ENCODE measurements at places on chromosomes 1 and 21.
A peak's percentile ranks its signal among the peaks of the same experiment; 100 is the strongest.

DNA sequence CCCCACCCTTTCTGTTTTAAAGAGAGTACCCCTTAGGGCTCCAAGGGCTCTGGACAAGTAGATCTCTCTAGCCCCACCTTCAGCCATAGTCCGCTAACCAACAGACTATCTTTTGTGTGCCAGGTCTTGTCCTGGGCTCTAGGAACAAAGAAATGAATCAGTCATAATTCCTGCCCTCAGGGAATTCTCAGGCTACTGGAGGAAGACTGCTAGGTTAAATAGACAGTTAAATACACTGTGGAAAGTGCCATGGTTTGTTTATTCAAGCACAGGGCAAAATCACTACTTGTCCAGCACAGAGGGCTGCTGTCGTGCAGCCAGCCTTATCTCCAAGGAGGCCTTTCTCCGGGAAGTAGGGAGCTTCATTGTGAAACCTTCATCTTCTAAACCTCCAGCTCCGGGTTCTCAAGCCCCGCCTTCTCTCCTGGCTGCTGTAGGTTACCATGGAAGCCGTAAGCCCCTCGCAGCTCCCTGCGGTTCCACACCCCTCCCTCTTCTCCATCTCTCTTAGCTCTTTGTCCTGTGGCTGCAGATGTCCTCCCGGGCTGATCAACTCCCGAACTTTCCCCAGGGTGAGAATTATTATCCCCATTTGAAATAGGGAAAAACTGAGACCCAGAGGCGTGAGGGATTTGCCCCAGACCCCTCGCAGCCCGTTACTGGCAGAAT, 29.8 kb downstream of the SHISAL2A start:
- no peak for DNase-seq

DNA sequence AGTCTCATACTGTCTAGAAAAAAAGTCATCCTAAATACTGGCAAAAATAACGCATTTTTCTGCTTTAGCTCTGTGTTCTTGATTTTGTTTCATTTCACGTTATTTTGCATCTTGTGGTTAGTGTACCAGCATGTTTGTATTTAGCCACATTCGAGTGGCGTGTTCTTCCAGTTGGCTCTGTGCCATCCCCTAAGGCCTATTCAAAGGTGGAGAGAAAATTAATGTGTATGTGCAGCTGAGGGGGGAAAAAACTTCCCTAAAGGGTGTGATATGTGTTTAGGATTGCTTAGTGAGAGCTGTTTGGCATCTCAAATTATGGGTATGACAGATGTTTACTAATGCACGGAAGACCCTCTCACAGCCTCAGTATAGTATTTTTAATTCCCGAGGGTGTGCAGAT, 12.1 kb downstream of the DNAJC16 start:
- no peak for DNase-seq

DNA sequence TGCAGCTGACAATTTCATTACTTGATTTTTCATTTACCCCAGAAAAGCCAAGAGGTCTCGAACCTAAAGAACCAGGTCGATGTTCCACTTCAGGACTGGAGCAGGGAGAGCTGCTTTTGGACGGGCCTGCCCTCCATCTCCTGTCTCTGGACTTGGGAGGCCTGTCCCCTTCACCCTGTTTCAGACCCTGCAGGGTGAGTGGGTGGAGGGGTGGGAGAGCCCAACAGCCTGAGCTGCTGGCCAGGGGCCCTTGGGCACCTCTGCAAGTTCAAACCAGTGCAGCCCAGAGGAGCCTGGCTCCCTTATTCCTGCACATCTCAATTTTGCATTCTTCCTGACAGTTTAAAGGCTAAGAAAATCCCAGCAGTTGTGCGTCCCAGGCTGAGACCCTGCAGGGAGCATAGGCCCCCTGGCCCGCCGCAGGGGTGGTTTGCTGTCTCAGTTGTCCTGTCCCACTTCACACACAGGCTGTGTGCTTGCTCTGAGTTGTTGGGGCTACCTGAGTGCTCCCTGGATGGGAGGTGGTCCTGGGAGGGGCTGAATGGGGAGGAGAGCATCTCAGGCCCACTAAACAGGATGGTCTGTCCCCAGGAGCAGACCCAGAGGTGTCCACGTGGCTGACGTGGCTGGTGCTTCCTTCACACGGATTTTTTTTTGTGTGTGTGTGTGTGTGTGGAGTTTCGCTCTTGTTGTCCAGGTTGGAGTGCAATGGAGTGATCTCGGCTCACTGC, 443.7 kb downstream of the PTPRU start:
- DNase-seq = no peak

DNA sequence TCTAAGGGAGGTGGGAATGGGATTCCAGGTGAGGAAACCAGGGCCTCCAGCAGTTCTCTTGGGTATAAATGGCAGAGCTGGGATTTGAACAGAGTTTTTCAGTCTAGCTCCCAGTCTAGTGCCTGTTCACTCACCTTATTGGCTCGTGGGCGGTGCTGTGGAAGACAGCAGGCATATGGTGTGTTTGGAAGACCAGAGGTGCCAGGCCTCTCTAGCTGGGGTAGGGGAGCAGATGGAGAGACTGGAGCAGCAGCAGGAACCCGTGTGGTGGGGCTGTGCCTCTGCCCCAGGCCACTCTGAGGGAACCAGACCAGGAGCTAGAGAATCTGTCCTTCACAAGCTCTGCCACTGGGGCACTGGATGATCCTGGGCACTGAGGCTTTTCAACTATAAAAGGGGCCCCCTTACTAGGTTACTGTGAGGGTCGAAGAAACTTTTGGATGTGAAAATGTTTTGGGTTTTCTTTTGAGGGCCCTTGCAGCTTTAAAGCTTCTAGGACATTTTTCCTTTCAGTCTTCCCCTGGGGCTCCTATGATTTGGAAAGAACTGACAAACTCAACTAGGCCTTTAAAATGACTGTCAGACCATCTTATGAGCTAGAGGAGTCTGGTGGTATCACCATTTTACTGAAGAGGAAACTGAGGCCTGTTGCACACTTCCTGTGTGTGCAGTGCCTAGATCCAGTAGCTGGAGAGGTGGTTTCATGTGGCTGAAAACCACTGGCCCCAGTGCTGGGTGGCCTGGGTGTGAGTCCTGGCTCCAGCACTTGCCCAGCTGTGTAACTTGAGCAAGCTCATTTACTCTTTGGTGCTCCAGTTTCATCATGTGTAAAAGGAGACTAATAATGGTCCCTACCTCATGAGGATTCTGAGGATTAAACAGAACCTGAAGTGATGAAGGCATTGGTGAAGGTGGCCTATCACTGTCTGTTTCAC, 6.1 kb downstream of the DMRTB1 start:
- no peak for DNase-seq

DNA sequence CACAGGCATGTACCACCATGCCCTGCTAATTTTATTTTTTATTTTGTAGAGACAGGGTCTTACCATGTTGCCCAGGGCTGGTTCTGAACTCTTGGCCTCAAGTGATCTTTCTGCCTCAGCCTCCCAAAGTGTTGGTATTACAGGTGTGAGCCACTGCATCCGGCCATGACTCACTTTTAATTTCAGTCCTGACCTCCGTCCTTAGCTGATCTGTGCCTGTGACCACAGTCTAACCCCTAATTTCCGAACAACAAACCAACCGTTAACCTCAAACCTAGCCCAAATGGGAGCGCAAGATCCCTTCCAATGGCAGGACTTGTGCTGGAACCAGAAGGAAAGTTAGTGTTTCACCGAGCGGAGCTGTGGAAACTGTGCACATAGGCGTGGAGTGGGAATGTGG, 29.3 kb upstream of the MAN1C1 start:
- DNase-seq = no peak

- DNase-seq = no peak
These were observed 22.3 kb downstream of the STYXL2 start for GRCh38 chr1:167116174-167116573.

GRCh38 chr1:42700006-42700405, 17.8 kb downstream of the YBX1 start:
- no peak for DNase-seq

- DNase-seq = no peak
These were observed 77.4 kb upstream of the SLFNL1 start for GRCh38 chr1:41098730-41099460.

DNA sequence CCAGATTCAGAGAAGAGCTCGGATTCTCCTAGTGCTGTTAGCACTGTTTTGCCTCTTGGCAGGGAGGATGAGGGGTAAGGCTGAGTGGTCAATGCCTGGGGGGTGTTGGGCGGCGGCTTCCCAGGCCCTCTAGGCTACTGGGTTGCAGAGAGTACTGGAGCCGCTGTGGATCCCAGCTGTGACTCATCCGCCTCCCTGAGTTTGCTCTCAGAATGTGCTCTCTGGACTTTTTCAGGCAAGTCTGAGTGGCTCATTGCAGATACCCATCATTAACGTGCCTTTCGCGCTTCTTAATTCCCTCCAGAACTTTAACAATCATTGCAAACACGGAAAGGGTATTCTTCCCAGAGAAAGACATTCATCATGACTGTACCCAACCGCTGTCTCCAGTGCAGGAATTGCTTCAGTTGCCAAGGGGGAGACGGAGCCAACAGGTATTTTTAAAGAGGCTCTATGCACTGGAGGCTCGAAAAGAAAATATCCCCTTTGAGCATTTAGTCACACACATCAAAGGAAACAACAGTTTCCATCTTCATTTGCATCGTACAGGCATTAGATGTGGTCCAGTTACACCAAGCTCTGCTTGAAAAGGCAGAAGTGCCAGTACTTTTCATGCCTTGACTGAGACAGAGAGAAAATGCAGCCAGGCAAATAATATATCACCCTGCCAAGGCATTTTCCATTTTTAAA, 14.4 kb upstream of the CAMTA1 start:
- no peak for DNase-seq

GRCh38 chr1:82704393-82704792, 903.7 kb downstream of the ADGRL2 start:
- DNase-seq = peak; percentile 15

DNA sequence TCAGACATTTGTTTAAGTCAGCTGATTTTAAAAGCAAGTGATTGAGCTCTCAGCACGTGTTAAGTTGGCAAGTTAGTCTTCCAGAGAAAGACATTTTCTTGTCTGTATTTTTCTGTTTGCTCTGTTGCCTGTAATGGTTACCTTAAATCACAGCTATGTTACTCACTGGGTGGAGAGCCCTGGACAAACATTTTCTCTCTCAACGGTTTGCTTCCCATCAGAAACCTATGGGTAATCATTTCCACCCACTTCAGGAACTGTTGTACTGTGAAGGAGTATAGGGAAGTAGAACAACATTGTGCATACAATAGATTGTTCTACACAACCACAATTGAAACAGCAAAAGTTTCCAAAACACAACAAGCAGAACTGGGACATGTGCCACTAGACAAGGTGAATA, 113.9 kb upstream of the DPT start:
- DNase-seq = no peak

DNA sequence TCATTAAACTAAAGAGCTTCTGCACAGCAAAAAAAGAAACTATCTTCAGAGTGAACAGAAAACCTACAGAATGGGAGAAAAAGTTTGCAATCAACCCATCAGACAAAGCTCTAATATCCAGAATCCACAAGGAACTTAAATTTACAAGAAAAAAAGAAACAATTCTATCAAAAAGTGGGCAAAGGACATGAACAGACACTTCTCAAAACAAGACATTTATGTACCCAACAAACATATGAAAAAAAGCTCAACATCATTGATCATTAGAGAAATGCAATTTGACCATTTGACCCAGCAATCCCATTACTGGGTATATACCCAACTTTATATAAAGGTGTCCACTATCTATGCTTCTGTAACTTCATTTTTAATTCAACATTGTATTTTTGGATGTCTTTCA, 31.1 kb upstream of the VN1R5 start:
- DNase-seq = no peak

- no peak for DNase-seq
These were observed 27.6 kb upstream of the HHAT start for GRCh38 chr1:210300923-210301614.

DNA sequence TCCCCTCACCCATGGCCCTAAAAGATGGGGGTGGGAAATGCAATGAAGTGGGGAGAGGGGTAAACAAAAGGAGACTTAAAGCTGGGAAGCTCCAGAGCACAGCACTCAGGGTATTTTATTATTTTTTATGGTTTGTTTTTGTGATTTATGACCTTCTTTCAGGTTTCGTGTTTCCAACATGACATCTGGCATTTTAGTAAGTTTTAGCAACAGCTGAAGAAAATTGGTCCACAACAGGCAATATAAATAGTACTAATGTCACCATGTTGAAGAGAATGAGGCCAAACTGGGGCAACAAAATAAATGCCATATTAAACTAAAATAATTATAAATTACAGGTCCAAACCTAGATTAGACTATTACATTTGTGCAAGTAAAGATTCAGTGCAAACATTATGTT, 56.3 kb downstream of the TBX15 start:
- no peak for DNase-seq

DNA sequence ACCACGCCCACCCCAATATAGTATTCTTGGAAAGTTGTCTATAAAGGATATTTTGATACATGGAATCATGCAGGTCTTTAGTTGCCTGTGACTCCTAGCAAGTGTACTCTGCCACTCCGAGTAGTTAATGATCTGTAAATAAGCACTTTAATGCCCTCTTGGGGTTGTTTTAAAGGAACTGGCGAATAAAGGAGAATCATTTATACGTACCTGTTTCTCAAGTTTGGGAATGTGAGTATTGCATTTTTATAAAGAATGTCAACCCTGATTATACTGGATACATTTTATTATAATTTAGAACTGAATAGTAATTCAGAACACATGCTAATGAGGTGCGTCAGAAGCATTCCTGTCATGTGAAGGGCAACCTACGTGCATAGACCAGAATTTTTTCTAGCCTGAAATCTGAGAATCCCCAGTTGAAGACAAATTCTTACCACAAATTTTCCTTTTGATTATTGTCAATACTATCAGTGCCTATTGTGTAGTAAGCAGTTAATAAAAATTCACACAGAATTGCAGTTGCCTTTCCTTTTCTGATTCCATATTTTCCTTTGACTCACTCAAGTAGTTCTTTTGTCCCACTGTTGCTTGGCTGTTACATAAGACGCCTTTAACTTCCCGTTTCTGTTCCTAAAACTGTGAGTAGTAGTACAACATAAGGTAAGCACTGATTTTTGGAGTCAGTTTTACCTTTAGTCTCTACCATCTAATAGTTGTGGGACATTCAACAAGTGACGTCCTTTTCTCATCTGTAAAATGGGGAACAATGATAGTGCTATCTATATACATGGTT, 5.1 kb downstream of the AHCYL1 start:
- no peak for DNase-seq

GRCh38 chr1:15858069-15858670, 10.7 kb downstream of the SPEN start:
- DNase-seq = no peak

GRCh38 chr1:159214149-159214760, 9.6 kb downstream of the ACKR1 start:
- peak; percentile 32 for DNase-seq

DNA sequence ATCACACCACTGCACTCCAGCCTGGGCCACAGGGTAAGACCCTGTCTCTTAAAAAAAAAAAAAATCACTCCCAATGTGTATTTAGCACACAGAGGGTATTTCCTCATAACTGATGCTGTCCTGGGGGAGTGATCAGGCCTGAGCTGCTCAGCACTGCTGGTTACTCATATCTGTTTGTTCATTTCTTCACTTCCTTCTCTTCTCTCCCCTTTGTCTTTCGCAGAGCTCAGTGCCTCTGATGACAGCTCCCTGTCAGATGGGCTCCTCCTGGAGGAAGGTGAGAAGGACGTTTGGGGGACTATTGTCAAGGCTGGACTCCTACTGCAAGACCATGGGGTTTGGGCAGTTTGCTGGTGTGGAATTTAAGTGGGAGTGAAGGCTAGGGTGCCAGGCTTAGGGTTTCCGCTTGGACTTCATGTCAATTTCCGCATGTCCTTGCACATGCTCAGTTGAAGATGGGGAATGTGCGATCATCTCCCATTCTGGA, 13.0 kb downstream of the INAVA start:
- no peak for DNase-seq

Data from left kidney (tissue), 8 donors.